ENCODE measurements at places on chromosomes 11 and 22.
A peak's percentile ranks its signal among the peaks of the same experiment; 100 is the strongest.

DNA sequence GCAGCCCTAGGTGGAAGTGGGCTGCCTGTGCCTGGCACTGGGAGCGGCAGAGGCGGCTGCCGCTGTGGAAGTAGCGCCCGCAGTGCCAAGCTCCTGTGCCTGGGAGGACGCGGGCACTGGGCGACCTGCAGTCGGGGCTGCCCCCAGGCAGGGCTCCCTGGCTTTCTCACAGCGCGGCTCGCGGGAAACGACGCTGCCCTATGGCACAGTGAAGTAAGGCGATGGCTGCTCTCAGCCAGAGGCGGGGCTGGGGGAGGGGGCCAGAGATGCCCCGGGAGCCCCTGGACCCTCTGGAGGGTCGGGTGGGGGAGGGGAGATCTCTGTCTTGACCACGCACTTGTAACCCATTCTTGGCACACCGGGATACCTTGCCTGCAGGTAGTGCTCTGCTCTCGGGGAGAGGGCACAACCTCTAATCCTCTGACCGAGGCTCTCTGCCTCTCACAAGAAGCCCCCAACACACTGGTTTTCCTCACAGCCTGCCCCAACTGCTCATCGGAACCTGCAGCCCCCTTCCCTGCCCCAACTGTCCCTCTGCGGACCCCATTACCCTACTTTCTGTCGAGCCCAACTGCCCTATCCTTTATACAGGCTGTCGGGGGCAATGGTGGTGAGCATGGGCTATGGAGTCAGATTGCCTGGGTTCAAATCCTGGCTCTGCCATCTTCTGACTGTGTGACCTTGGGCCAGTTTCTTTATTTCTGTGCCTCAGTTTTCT lies 32.2 kb upstream of the TRIM29 start:
- no peak for DNase-seq

DNA sequence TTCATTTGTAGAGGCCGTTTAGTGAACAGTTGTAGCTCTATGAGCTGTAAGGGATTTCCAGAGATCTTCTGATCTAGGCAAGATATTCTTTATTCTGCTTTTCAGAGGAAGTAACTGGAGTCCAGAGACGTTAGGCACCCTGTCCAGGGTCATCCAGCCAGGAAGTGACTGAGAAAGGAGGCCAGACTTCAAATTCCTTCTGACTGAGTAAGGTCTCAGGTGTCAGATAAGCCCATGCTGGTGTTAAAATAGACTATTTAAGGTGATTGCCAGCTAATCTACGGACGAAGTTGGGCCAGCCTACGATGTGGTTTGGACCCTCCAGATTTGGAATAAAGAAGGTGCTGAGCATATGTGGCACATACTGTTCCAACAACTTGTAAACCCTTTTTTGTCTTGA lies 54.6 kb downstream of the GRIK4 start:
- DNase-seq = no peak

DNA sequence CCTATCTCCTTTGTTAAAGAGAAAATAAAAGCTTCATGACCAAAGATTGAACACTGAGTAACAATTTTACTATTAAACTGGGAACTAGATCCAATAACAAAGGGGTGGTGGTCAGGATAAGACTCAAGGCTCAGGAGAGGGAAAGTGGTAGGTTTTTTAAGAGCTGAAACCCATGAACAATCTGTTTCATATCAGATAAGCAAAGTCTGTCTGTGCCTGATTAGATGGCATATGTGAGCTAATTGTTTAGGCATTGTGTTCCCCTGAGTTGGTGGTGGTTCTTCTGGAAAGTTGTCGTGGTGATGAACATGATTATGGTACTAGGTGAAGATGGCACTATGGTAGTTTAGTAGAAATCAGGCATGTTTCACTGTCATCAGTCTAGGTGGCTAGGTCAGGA lies 24.4 kb downstream of the USP47 start:
- DNase-seq = no peak

- no peak for DNase-seq
These were observed 661.8 kb upstream of the B3GAT1 start for GRCh38 chr11:135073870-135074269.

DNA sequence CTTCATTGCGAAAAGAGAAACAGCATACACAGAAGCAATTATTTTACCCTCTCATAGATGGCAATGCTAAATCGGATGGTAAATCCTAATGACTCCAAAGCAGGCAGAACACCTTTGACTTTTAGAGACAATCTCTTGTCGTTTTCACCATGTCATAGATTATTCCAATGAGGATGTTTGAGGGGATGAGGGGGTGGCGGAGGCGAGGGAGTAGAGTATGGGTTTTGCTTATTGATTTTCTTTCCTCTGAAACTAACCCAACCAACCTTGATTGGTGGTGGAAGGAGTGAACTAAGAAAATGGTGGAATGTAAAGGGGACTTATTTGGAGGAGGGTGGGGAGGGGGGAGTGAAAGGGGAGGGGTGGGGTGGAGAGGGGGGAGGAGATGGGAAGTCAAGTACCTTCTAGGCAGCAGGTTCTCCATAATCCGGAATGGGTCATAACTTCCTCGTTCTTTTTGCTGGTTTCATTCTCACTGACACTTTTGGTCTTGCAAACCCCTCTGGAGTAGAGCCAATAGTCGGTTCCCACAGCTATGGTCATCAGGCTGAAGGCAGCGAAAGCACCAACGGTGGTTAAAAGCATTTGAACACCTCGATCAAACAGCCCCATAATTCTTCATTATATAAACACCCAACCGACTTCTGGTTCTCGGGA lies 1.5 kb downstream of the CACNG2 start:
- no peak for DNase-seq

- DNase-seq = no peak
These were observed 38.7 kb downstream of the RTN3 start for GRCh38 chr11:63719987-63720386.

GRCh38 chr11:134763030-134763388 lies 351.0 kb upstream of the B3GAT1 start:
- no peak for DNase-seq

DNA sequence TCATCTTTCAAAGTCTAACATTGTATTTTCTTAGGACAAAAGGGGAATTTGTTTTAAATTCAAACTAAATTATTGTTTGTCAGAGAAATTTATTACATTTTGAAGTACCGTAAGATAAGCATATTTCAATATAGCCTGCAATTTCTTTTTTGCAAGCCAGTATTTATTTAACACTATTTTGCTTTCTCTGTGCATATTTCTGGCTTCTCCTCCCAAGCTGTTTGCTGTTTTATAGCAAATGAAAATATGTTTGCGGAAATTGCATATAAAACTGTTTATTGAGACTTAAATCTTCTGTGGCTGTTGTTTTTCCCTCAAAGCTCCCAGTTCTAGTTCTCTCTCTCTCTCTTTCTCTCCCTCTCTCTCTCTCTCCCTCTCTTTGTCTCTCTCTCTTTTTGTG lies 866.8 kb downstream of the FAM181B start:
- no peak for DNase-seq

- DNase-seq = no peak
These were observed 46.9 kb downstream of the C11orf71 start for GRCh38 chr11:114353443-114353842.

GRCh38 chr11:125483592-125483991 lies 12.5 kb downstream of the FEZ1 start:
- DNase-seq = no peak

DNA sequence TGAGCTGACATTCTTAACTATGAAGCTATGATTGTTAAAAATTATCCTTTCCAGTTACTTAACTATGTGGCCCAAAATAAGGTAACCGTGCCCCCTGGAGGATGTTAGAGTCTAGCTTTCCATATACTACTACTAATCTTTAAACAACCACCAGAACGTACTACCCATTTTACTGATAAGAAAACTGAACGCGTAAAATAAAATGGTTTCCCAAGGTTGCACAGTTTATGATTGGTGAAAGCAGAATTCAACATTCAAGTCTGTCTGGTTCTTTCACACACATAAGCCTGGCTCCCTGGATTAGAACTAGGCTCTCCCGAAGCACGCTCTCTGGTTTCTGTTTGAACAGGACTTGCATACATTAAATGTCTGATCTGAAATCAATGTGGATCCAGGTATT lies 437.8 kb upstream of the CCDC90B start:
- no peak for DNase-seq

GRCh38 chr11:27076121-27076589 lies 35.5 kb downstream of the BBOX1 start:
- no peak for DNase-seq

DNA sequence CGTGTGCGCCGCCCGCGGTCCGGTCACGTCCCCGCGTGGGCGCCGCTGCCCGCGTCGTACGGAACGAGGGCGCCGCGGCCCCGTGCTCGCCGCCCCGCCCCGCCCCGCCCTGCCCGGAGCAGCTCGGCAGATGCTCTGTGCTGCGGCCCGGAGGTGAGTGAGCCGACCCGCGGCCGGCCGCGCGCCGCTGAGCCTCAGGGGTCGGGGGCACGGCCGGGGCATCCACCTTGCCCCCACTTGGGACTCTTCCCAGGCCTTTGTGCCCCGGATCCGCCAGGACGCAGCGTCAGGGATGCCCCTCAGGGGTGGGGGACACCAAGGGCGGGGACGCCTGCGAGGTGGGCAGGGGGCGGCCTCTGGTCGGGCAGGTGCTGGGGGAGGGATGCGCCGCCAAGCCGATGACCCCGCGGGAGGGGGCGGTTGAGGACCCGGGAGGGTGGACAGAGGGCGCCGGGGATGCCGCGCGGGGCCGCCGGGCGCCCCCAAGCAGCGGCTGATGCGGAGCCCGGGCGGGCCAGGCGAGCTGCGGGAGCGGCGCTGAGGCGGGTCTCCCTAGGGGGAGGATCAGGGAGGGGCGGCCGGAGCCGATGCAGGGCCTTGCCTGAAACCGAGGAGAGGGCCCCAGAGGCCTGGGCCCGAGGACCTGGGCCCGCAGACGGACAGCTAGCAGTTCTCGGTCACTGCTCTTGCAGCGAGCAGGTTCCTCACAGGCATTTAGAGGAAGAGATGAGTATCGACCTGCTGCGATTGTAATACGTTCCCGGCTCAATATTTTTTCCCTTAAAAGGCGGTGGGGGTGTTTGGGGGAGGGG lies at the start of gene GNAZ:
Gene GNAZ (plus strand): TSS at position 102 of the 812 bp plus-strand sequence. CDS start 25,177 bp downstream, outside the sequence.
- DNase-seq = peak; percentile 6

Measured in CD4-positive, alpha-beta T cell treated with Interleukin-2 at 100 ng/mL for 4 hours (primary cell).